ENCODE measurements at places on chromosomes 2 and 18.

DNA sequence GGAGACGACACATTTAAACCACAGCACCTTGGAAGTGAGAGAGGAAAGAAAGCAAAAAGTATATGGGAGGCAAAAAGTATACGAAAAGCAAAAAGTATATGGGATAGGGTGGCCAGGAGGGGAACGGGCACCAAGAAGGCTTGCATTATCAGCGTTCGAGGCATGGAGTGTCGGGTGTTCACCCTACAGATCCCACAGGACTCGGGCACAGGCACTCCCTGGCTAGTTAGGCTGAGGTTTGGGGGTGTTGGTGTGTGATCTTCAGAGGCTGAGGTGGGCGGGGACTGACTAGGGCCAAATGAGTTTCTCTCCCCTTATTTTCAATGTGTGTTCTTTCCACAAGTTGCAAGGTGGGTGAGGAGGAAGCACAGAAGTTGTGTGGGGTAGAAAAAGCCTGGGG is 86.6 kb downstream of the EVA1A start:
- DNase-seq: no peak

DNA sequence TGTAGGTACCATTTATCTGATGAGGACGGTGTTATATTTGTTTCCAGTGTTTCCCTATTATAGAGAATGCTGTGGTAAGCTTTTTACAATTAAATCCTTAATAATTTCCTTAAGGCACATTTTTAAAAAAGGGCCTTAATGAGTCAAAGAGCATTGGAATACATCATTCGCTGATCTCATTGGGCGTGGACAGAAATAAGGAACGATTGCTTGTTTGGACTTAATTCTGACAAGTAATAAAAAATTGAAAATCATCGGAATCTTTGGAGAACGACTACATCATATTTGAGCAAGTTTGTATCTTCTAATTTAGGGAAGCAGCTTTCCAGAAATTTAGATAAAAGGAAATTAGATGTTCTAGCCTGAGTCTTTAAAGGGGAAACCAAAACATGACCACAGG is 11.3 kb downstream of the AGPS start:
- DNase-seq: no peak

DNA sequence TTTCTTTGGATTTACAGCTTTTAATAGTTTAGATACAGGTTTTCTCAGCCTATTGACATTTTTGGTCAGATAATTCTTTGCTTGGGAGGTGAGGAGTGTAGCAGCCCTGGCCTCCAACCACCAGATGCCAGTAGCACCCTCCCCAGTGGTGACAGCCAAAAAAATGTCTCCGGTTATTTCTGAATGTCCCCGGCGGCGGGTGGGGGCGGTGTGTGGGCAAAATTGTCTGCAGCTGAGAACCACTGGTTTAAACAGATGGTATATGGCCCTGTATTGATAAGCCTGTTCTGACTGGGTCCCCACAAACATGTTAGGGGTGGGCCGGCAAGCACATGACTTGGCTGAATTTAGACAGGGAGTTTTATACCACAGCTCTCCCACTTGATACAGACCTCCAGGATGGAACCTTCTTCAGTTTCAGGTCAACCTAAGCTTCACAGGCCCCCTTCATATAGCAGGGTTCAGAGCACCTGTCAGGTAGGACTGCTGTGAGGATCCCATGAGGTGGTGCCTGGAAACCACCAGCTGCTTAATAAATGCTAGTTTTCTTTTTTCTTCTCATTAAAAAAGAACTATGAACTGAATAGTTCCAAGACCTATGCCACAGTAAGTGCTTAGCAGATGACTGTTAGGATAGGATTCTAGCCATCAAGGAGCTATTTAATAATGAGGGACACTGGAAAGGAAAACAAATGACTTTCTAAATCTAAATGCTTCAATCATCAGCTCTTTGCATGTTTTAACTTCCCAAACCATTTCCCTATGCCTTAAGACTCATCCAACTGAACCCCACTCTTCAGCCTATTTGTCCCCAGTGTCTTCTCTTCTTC is 18.1 kb downstream of the LPIN2 start:
- peak; percentile 51 for DNase-seq

- DNase-seq: no peak
Measured at GRCh38 chr2:32264422-32265105, at the start of gene NLRC4. Gene NLRC4, minus strand, starts transcription at chr2:32264886. Its CDS starts 8,111 bp downstream, at chr2:32256775.

- DNase-seq: no peak
Measured at GRCh38 chr2:8254791-8255447, 426.9 kb upstream of the ID2 start.

- DNase-seq: peak; percentile 42
Measured at GRCh38 chr2:216057688-216058193, 23.9 kb downstream of the PECR start.

- no peak for DNase-seq
Measured at GRCh38 chr2:163347982-163348856, 387.6 kb downstream of the FIGN start.

DNA sequence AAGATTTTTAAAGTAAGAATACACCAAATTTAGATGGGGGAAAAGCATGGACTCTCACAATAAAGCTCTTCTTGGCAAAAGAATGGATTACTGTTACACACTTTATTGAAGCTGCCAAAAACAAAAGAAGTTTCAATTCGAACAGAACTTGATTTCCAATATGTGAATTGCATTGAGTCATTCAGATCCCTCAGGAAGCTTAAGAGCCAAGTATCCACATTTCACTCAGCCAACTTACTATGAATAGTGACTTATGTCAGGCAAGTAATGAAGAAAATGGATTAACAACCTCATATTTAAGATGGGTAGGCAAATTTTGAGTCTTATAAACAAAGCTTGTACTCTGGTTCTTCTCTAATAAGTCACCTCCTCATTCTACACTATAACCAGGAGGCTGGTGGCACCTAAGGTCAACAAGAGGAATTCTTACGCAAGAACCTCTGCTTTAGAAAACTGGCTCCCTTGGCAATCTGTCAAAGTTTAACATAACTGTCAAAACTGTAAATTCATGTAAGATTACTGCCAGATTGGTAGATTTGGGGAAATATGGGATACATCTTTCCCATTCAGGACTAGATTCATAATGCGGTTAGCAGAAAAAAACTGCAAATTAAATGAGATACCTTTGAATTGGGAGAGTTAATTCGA is 6.0 kb downstream of the HADHA start:
- DNase-seq: no peak

- DNase-seq: no peak
Measured at GRCh38 chr2:134234535-134234934, 19.3 kb upstream of the MGAT5 start.

- DNase-seq: no peak
Measured at GRCh38 chr2:52405980-52406379, 1361.6 kb upstream of the CHAC2 start.

DNA sequence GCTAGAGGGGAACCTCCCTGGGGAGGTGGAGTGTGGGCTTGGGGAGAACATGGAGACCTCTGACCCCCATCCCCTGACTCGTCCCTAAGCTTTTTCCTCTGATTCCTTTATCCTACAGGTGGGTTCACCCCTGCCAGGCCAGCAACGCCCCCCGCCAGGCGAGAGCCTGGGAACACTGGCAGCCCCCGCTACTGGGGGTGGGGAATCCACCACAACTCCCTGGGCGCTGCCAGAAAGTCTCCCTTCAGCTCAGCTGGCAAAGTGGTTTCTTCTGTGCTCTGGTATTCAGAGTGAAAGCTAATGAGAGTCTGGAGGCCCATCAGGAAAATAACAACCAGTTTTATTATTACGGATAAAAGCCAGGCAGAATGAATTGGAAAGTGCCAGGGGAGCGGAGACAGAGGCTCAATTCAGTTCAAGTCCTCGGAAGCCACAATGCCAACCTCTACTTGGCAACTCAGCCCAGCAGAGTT is 2.8 kb downstream of the DIPK1C start:
- DNase-seq: no peak

DNA sequence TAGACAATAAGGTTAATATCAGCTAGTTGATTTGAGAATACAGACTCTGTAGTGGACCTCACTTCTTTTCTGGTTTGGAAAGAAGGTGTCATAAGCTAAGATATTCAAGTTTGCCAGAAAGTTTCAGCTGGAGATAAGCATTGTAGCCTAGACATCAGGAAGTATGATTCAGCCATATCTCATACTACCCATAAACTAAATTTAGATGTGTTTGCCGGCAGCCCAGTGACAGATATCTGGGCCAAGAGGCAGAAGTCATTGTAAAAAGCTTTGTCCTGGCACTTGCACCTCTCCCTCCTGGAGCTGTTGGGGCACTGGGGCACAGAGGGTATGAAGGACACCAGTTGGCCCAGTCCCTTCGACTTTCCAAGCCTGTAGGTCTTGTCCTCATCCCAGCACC is 128.0 kb downstream of the EPHA4 start:
- DNase-seq: no peak

- no peak for DNase-seq
Measured at GRCh38 chr18:5630057-5630899, 86.5 kb upstream of the EPB41L3 start.

- no peak for DNase-seq
Measured at GRCh38 chr2:236613612-236614011, 44.0 kb downstream of the ACKR3 start.

DNA sequence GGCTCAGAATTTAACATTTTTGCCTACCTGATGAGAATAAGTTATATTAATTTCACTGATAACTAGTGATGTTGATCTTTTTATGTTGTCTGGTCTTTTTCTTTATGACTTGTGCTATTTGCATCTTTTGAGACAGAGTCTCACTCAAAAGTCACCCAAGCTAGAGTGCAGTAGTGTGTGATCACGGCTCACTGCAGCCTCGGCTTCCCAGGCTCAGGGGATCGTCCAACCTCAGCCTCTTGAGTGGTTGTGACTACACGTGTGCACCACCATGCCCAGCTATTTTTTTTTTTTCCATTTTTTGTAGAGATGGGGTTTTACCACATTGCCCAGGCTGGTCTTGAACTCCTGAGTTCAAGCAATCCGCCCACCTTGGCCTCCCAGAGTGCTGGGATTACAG is 7.5 kb downstream of the SMCHD1 start:
- DNase-seq: no peak

DNA sequence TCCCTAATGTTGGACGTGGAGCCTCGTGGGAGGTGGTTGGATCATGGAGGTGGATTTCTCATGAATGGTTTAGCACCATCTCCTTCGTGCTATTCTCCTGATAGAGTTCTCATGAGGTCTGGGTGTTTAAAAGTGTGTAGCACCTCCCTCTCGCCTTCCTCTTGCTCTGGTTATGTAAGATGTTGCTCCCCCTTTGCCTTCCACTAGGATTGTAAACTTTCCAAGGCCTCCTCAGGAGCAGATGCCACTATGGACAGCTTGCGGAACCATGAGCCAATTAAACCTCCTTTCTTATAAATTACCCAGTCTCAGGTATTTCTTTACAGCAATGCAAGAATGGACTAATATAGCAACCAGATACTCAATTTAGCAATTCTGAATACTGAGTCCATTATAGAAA is 82.4 kb upstream of the PELI1 start:
- DNase-seq: no peak

DNA sequence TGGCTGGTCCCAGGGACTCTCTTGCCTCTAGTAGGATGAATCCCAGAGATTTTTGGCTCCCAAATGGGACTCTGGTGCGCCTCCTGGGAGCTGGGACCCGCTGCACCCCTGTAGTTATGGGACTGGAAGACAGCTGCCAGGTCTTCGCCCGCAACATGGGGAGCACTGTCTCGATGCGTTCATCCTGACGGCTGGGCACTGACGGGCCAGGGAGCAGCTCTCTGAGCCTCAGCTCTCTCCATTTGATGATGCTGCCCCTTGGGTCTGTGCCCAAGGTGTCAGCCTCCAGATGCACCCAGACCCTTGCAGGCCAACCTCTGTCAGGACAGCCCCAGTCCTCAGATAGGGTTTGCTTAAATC is 9.3 kb upstream of the ARMC9 start:
- DNase-seq: no peak

GRCh38 chr2:230823264-230823964 is 41.3 kb upstream of the ITM2C start:
- DNase-seq: no peak

DNA sequence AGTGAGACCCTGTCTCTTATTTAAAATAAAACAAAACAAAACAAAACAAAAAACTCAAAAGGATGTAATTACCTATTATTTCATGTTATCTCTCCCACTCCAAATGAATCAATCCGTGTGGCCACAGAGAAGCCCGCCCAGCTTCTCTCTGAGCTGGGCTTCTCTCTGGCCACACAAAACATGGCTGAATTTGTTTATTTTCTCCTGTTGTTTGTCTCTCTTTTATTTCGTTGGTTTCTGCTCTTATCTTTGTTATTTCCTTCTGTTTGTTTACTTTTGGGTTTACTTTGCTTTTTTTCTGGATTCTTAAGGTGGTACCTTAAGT is 1.5 kb upstream of the TRABD2A start:
- DNase-seq: no peak

DNA sequence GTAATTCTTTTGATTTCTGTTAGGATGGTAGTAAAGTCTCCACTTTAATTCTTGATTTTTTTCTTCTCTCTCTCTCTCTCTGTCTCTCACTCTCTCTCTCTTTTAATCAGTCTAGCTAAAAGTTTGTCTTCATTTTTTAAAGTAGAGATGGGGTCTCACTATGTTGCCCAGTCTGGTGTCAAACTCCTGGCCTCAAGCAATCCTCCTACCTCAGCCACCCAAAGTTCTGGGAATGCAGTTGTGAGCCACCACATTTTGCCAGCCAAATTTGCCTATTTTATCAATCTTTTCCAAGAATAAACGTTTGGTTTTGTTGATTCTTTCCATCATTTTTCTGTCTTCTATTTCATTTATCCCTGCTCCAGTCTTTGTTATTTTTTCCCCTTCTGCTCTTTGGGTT is 23.9 kb upstream of the ACOXL start:
- no peak for DNase-seq

GRCh38 chr2:31239593-31240177 is 5.7 kb downstream of the EHD3 start:
- DNase-seq: no peak
